ENCODE measurements at places on chromosomes 7 and 10.

- DNase-seq = no peak
These were observed 135.3 kb downstream of the ADARB2 start for GRCh38 chr10:1602037-1602484.

DNA sequence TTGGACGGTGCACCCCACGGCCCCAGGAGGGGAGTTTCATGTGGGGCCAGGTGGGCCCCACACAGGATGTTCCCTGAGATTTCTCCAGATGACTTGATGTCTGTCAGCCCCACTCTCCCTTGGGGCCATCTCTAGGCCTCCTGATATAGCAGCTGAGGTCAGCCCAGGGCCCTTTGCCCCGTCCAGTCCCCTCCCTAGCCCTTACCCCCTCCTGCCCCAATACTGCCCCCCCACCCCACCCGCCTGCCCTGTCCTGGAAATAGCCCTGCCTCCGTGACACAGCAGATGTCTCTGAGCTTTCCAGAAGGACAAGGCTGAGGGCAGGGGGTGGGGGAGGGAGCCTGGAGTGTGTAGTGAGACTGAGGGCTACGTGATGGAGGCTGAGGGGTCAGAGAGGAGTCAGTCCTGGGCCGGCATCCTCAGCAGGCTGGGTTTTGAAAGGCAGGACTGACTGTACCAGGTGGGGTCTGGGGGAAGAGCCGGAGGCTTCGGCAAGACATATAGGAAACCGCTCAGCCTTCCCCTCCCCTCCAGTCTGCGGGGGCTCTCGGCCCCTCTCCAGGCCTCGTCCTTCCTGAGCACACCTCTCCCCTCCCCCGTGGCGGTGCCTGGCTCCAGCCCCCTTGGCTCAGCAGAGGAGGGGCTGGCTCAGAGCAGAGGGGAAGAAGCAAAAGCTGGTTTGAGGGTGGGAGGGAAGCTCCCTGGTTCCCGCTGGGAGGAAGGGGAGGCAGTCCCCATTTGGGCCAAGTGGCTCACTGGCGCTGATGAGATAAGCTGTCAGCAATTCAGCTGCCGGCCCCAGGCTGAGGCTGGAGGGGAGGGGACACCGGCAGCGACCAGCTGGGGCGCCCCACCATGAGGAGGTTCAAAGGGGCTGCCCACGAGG, 2.0 kb downstream of the FLNC start:
- DNase-seq = peak; percentile 80

DNA sequence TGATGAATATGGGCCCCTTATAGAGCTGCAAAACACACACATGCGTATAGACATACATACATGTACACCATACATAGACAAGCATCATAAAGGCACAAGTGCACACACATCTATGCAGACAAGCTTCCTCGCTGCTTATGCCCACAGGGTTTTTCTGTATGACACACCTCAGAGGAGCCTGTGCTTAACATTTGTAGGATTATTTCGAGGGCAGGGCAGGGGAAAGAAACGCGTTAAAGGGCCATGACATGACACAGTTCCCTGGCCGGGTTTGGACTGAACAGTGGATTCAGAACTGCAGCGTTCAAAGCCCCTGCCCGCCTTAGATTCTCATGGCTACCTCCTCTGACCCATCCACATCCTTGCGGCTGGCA, 44.8 kb downstream of the CHST3 start:
- DNase-seq = no peak

- no peak for DNase-seq
These were observed 147.3 kb upstream of the PCBD1 start for GRCh38 chr10:71035511-71036296.

Measured in psoas muscle (tissue), 8 donors.